ENCODE measurements at places on chromosomes 1 and 21. TPM values are rescaled to one million over a fixed set of nuclear protein-coding genes. Genes with fewer than 3 reads are reported as not detected.

The SMPDL3B gene
- total RNA-seq, result 0.48 TPM

DNA sequence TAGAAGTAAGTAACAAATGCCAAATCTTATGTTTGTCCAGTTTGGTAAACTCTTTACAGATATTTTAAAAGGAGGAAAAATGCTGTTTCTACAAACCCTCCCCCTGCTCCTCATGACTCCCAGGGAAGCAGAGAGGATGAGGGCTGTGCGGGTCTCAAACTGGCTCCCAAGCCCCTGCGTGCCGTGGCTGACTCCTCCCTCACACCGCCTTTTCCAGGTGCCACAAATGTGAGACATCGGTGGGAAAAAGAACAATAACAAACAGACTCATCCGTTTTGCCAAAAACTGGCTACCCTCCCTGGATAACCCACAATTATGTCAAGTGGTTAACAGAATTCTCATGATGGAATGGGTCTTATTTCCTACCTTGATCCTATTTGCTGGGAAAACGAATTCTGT is 594.6 kb downstream of the PTPRU start:
- no peak for DNase-seq

The CLCA4 gene
- total RNA-seq, result not detected

DNA sequence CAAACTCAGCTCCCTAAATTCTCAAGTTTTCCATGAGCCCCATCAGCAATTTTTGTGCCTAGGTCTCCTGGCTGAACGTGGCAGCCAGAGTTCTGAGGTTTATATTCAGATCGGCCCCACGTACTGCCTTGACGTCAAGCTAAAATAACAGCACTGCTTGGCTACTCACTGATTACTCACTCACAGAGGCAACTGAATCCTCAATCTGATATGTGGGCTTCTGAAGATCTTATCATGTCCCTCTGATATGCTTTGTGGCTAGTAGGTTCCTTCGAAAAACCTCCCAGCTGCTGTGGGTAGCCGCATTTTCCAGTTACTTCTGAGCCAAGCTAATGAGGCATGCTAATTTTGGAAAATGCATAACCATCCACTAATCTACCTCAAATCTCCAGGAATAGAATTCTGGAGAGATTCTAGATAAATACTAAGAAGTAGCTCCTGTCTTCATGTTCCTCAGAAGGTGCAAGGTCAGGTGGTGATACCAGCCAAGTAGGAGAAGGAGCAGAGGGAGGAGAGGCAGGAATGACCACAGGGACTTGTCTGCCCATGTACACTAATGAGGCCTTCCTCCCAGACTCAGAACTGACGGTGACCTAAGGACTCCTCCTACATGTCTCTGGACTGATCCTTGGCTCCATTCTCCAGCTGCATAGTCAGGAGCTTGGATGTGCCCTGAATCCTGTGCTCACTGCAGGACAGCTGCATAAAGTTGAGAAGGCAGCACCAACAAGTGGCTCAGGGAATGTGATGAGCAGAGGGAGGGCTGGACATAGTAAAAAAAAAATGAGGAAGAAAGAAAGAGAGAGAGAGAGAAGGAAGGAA is 263.7 kb downstream of the TNR start:
- DNase-seq, result no peak

GRCh38 chr1:183159960-183160359 is 26.1 kb upstream of the LAMC2 start:
- peak; percentile 99 for DNase-seq

DNA sequence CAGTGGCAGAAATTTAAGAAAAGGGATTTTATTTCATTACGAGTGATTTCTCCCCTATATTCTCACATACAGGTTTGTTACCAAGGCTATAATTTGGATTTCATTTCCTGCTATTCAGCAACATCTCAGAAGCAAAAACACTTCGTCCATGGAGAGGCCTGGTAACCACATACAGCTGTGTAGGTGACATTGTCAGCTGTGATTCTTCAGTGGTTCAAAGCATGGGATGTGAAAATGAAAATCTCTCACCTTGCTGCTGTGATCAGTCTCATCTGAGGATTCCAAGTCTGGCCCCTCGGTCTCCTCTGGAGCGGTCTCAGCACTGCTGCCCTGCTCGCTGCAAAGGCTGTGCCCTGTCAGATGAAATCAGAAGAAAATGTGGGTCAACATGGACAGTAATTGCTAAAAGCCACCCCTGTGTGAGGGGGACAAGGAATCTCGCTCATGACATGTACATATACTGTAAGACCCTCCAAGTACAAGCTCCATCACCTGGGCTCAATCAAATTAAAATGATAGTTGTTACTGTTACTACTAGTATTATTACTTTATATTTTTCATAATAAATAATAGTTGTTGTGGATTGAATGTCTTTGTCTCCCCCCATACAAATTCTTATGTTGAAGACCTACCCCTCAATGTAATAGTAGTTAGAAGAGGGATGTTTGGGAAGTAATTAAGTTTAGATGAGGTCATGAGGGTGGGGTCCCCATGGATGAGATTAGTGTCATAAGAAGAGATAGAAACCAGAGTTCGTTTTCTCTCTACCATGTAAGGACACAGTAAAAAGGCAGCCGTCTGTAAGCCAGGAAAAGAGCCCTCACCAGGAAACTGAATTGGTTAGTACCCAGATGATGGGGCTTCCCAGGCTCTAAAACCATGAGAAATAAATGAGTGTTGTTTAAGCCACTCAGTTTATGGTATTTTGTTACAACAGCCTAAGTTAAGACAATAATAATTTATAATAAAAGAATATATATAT is 126.7 kb upstream of the KRTAP19-8 start:
- no peak for DNase-seq

The BARHL2 gene
- not detected for total RNA-seq

GRCh38 chr1:178266619-178267066 is 172.7 kb downstream of the RASAL2 start:
- DNase-seq, result no peak

The PDZK1 gene
- 0.14 TPM for total RNA-seq

GRCh38 chr1:181057079-181057478 is 23.3 kb downstream of the MR1 start:
- no peak for DNase-seq

DNA sequence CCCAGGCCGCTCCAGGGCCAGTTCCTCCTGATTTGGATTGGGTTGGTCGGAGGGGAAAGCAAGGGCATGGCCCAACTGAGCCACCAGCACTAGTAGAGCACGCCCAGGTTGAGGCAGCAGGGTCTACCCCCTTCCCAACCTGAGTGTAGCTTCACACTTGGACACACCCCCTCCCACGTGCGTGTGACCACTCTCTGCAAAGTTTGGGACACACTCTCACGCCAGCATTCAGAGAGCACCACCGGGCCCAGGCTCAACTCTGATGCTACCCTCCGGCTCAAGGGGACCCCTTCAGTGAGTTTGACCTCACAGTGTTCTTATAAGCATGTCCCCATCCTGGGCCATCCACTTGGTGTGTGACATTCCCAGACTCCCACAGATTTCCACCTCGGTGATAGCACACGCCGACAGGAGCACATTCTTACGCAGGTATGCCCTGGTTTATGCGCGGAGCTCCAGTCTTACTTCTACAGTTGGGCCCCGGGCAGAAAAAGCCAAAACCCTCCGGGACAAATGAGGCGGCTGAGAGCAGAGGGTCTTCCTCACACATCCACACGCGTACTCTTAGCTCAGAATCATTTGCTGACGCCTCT is 3.0 kb upstream of the DMRTA2 start:
- no peak for DNase-seq

The CHD5 gene
- total RNA-seq, result 0.10 TPM

The OLFML3 gene
- total RNA-seq, result 11.1 TPM

The GPBP1L1 gene
- 93.7 TPM for total RNA-seq

The YTHDF2 gene
- 80.9 TPM for total RNA-seq

DNA sequence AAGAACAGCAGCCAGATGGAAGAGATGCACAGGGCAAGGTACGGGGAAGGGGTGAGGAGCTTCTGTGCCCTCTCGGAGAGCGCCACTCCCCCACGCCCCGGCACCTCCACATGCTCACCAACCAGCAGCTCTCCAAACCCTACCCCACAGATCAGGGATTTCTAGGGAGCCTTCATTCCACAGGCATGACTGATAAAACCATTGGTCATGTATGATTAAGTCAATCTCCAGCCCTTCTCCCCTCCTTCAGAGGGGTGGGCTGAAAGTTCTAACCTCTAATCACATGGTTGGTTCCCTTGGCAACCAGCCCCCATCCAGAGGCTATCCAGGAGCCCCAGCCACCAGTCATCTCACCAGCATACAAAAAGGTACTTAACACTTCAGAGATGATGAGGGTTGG is 144.7 kb downstream of the TGFBR3 start:
- DNase-seq, result peak; percentile 53

DNA sequence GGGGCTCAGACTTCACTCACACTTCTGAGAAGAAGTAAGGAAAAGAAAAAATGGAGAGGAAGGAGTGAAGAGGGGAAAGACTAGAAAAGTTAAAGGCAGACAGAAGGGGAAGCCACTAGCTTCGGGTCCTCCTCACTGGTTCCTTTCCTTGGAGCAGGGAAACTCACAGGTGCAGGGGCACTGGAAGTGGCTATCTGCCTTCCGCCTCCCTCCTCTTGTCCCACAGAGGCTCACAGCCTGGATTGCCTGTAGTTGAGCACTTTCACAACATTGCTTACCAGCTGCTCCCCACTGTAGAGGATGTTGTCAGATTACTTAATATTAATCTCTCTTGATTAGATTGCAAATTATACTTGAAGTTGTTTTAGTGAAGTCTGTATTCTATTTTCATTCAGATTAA is 21.6 kb upstream of the ABCA4 start:
- DNase-seq, result no peak

DNA sequence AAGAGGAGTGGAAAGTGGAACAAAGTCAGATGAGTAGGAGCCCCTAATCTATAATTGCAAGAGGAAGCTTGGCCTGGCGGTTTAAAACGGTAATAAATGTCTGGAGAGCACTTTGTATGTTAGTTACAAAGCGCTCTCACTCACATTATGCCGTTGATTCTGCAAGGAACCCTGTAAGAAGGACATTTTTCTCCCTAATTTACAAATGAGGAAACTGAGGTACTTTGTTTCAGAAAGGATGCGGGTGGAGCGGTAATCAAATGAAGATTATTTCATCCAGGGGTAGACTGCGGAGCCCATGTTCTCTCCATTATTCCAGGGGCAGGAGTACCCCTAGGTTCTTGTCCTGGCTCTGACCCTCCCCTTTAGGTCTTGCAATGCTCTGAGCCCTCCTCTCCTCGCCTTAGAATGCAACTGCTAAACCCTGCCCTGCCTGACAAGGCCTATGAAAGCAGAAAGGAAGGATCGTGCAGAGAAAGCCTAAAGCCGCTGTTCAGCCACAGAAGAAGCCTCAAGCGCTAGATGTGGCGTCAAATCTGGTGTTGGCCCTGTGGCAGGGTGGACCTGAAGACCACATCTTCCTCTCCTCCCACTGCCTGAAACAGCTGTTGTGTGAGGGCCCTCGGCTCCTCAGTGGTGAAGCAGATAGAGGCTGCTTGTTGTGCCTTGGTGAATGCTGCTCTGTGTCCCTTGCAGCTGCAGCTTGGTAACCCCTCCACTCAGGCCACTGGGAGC is 588 bp upstream of the PACC1 start:
- DNase-seq, result no peak

- DNase-seq, result no peak
Observed at GRCh38 chr1:175152006-175152652, 40.4 kb downstream of the KIAA0040 start.

DNA sequence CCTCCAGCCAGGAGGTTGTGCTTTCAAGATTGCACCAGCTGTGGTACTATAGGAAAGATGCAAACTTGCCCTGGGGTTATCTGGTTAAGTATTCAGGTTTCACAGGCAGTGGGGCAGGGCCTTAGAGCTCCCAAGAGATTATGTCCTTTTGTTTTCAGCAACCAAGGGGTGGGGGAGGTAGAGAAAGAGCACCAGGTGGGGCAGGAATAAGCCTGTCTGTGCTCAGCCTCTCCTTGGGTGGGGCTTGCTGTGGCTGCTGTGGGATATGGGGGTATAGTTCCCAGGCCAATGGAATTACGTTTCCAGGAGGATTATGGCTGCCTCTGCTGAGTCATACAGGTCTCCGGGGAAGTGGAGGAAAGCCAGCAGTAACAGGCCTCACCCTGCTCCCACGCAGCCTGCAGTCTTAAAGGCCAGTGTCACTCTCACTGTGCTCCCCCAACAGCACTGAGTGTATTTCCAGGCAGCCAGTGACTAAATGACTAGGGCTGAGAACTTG is 508.6 kb downstream of the RWDD3 start:
- peak; percentile 99 for DNase-seq

The A3GALT2 gene
- not detected for total RNA-seq

GRCh38 chr1:13901039-13901438 is 201.1 kb downstream of the PRDM2 start:
- no peak for DNase-seq

- no peak for DNase-seq
Observed at GRCh38 chr1:14929547-14930246, 223.8 kb upstream of the TMEM51 start.

DNA sequence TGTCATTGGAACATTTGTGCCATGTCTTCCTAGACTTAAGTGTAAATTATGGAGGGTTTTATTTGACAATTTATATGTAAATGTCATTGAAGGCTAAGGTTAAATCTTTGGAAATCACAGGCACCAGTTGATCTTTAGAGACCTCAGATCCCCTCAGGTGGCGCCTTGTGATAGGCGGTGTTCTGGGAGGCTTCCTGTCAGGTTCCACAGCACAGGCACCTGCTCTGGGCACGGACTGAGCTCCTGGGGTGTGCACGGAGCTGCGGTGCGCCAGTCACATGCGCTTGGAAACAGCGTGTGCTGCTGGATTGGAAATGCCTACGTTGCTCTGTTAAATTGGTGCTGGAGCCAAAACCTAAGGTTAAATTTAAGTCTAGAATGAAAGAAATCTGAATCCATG is 12.1 kb downstream of the CD46 start:
- no peak for DNase-seq

DNA sequence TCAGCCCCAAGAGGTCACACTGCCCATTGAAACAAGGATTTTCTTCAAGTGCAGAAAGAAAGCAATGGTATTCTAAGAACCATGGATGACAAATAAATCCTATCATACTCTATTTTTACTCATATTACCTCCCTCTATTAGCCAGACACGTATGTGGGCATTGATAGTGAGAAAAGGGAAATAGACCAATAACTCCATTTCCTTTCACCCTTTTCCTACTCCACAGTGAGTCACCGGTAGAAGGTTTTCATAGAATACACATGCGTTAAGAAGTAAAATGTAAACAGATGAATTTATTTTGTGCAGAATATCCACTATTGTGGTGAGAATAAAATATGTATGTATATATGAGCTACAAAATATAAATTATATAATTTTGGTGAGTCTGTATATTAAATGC is 568.9 kb upstream of the ADGRL4 start:
- no peak for DNase-seq

- DNase-seq, result no peak
Observed at GRCh38 chr1:184803180-184803492, 48.5 kb upstream of the EDEM3 start.

The PLCH2 gene
- 132 TPM for total RNA-seq

DNA sequence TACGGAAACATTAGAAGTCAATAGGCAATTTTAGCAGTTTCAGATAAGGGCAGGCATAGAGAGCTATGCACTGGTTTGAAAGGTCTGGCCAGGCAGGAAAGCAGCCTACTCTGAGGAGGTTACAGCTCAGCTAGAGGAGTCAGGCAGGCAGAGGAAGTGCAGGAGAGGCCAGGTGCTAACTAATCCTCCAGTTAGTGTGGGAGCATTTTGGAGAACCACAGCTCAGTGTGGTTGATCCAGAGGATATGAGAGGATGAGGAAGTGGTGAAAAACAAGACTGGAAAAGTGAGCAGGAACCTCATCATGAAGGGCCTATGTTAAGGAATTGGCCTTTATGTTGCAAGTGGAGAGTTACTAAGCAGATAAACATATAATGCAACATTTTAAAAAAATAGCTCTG is 282.4 kb upstream of the SGIP1 start:
- DNase-seq, result no peak

GRCh38 chr1:215794156-215794555 is 227.1 kb downstream of the KCTD3 start:
- no peak for DNase-seq

GRCh38 chr1:207261971-207262370 is 59.5 kb upstream of the CD55 start:
- no peak for DNase-seq
